ENCODE measurements at places on chromosomes 2 and 18. TPM values are rescaled to one million over a fixed set of nuclear protein-coding genes. Genes with fewer than 3 reads are reported as not detected.

- no peak overlapping the region for H3K4me3 ChIP-seq
- peaks cover 13% of the 10 kb centered on the region for H3K4me1 ChIP-seq
- no peak for DNase-seq
- no peak overlapping the region for H3K27ac ChIP-seq
- no peaks in the 10 kb centered on the region for H3K36me3 ChIP-seq
These were observed 22.0 kb downstream of the FAM98A start for GRCh38 chr2:33577084-33577483.

The C2orf74 gene
- 6.0 TPM for total RNA-seq

The NT5C1B gene
- total RNA-seq = not detected

- H3K36me3 ChIP-seq = peaks cover 7% of the 10 kb centered on the region
- peak overlapping the region; percentile 47 for H3K4me3 ChIP-seq
- peaks cover 53% of the 10 kb centered on the region for H3K4me1 ChIP-seq
- DNase-seq = no peak
- H3K27ac ChIP-seq = peak overlapping the region; percentile 13
These were observed 34.9 kb downstream of the GPD2 start for GRCh38 chr2:156470975-156471583.

The GPR35 gene
- total RNA-seq = 1.6 TPM

- H3K27ac ChIP-seq = peak overlapping the region; percentile 85
- peaks cover 41% of the 10 kb centered on the region for H3K4me1 ChIP-seq
- DNase-seq = no peak
- no peaks in the 10 kb centered on the region for H3K27me3 ChIP-seq
- no peaks in the 10 kb centered on the region for H3K36me3 ChIP-seq
These were observed 29.9 kb upstream of the ZNG1B start for GRCh38 chr2:113407446-113408099.

GRCh38 chr2:150538651-150539201, 51.3 kb upstream of the RND3 start:
- no peaks in the 10 kb centered on the region for H3K27me3 ChIP-seq
- no peaks in the 10 kb centered on the region for H3K4me1 ChIP-seq
- H3K36me3 ChIP-seq = no peaks in the 10 kb centered on the region
- no peak for DNase-seq
- H3K4me3 ChIP-seq = no peak overlapping the region

GRCh38 chr2:42902939-42903709, 110.7 kb upstream of the HAAO start:
- DNase-seq = no peak
- peaks cover 16% of the 10 kb centered on the region for H3K27me3 ChIP-seq
- no peaks in the 10 kb centered on the region for H3K36me3 ChIP-seq
- H3K27ac ChIP-seq = no peak overlapping the region
- H3K4me1 ChIP-seq = no peaks in the 10 kb centered on the region
